ENCODE measurements at places on chromosomes 5 and 9. TPM values are rescaled to one million over a fixed set of nuclear protein-coding genes. Genes with fewer than 3 reads are reported as not detected.

- no peak for DNase-seq
These were observed 387.2 kb downstream of the ARHGEF28 start for GRCh38 chr5:74013222-74013621.

DNA sequence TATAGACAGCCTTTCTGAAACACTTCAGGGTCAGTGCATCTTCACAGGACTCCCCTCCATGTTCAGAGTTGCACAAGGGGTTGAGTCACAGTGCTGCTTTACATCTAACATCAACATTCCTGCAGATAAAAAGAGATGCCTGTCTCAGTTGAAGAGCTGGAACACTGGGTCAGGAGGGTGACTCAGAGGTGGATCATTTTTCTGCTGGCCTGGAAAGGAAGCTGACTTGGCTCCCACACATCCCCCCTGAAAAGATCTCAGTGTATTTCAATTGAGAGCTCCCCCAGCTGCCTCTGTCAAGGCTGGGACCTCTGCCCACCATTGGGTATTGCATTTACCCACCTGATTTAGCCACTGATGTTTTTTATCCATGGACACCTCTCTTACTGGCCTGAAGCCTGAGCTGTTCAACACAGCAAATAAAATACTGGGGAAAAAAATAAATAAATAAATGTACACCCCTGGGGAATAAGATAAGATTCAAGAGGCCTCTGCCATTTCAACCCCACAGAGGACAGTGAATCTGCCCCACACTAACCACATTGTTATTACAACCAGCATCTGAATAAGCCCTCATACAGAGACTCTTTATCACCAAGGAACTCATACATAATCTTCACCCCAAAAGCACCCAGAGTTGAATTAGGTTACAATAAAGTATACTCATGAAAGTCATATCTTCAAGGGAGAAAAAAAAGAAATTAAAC is 716.4 kb downstream of the SEMA5A start:
- no peak for DNase-seq

DNA sequence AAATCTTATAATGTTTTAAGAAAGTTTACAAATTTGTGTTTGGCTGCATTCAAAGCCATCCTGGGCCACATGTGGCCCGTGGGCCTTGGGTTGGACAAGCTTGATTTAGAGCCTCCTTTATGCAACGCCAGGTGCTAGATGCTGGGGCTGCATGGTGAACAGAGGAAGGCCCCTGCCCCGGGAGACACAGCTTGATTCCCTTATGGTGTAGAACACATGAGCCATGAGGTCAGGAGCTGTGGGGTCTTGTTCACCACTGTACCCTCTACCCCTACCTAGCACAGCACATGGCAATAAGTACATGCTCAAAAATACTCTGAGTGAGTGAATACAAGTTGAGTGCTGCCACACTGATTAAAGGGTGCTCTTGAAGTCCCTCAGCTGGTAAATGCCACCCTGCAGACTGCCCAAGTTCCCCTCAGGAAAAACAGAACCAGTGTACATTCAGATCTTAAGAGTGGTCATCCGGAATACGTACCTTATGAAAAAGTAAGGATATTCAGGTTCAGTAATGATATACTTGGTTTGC is 71.9 kb downstream of the ARRDC3 start:
- no peak for DNase-seq

RXFP3 gene
- total RNA-seq, result not detected

- DNase-seq, result peak; percentile 63
These were observed 760 bp upstream of the MAN1B1 start for GRCh38 chr9:137085920-137086530.

IFNA6 gene
- total RNA-seq, result not detected

WHRN gene
- total RNA-seq, result 0.80 TPM

MYORG gene
- total RNA-seq, result 6.3 TPM

DNA sequence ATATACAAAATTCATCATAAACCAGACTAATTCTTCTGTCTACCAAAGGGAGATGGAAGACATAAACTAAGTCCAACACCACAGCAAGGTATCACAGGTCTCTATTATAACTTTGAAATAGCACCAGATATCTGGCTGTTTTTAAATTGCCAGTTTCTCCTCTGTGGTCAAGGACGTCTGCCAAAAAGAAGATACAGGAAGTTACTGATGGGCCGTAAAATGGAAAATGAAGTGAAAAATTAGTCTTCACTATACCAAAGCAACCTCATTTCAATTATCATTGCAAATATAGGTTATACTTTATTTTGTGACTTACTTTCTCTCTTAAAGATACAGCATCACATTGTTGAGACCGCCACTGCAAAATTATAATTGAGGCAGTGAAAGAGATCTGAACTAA is 225.5 kb downstream of the NDUFS4 start:
- DNase-seq, result no peak

All from left ventricle myocardium inferior (tissue), 1 donor.